ENCODE measurements at places on chromosomes 5 and 9.
A peak's percentile ranks its signal among the peaks of the same experiment; 100 is the strongest.

GRCh38 chr5:181233801-181234454 lies 9.8 kb downstream of the RACK1 start:
- no peak for DNase-seq

GRCh38 chr5:39362646-39363045 lies 1.6 kb downstream of the C9 start:
- DNase-seq = no peak

DNA sequence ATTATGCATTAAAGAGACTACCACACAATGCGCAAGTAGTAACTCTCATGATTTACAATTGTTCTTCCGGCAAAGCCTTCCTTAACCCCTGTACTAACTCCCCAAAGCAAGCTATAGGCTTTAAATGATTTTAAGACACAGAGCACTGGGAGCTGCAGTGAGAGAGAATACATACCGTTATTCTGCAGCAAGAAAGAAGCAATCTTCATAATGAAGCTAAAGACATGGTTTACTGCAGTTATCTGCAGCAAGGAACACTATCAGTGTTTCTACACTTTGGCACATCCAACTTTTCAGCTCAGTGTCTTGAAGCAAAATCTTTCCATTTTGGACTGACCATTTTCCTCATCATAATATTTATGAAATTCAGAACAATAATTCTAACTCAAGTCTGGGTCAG lies 61.0 kb downstream of the ZFR start:
- no peak for DNase-seq

- DNase-seq = no peak
Measured at GRCh38 chr5:91651704-91652103, 268.6 kb upstream of the ARRDC3 start.

GRCh38 chr9:95409650-95410426 lies 92.3 kb upstream of the FANCC start:
- no peak for DNase-seq

DNA sequence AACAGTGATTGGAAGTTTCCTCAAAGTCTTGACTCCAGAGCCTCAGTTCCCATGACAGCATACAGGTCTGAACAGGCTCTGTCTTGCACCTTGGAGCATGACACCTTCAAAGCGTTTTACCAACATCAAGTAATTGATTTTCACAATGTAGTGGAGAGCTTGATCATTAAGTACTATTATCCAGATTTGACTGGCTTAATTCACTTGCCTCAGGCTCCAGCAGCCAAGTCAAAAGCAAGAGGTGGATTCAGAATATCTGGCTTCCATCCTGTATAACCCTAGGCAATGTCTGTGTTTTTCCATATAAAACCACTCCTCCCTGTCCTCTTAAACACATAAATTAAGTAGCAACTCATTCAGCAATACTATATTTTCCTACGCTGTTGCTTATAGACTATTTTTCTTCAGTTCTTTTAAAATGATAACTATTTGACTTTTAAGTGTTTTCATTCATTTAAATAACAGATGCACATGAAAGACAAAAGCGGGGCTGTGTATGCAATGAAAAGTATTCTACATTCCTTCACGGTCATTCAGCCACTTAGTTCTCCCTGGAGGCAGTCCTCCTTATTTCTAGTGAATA lies 150.8 kb upstream of the RANBP3L start:
- no peak for DNase-seq

DNA sequence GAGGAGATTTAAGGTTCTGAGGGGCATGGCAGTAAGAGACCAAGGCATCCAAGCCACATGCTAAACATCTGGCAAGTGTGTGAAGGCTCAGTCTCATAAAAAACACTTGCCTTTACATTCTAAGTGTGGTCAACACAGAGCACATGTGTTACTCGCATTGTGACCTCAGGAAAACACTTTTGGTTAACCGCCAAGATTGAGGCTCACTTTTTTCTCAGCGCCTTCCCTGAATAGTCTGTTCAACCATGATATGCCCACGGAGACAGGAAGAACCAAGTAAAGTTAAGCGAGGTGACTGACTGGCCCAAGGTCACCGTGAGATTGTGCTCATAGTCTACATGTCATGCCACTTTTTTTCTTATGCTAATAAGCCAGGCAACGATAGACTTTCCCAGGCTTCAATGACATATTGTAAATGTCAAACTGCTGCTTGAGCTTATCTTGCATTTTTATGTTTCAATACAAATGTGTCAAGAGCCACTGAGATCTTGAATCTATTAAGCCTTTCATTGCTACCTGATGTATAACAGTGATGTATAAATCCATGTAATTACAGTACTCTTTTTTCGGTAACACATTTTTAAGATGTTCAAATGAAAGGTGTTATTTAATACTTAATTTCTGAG lies 21.1 kb upstream of the IL9 start:
- DNase-seq = peak; percentile 19

GRCh38 chr9:123216251-123216797 lies 52.1 kb downstream of the STRBP start:
- DNase-seq = no peak
